Stimulated activated CD8-positive, alpha-beta memory T cell treated with anti-CD3 and anti-CD28 coated beads, Interleukin-2, amount 100 ng/mL, for 1 hour (primary cell): ENCODE measurements at places on chromosomes 1 and 21.

- no peak for DNase-seq
Observed at GRCh38 chr1:12581179-12581578, 36.8 kb downstream of the DHRS3 start.

- no peak for DNase-seq
Observed at GRCh38 chr21:18340387-18340942, 63.1 kb downstream of the TMPRSS15 start.

GRCh38 chr1:182237329-182237728, 154.3 kb downstream of the GLUL start:
- no peak for DNase-seq

- DNase-seq = no peak
Observed at GRCh38 chr1:152024223-152024622, 12.6 kb downstream of the S100A11 start.

GRCh38 chr1:230335861-230336522, 90.1 kb downstream of the PGBD5 start:
- no peak for DNase-seq

DNA sequence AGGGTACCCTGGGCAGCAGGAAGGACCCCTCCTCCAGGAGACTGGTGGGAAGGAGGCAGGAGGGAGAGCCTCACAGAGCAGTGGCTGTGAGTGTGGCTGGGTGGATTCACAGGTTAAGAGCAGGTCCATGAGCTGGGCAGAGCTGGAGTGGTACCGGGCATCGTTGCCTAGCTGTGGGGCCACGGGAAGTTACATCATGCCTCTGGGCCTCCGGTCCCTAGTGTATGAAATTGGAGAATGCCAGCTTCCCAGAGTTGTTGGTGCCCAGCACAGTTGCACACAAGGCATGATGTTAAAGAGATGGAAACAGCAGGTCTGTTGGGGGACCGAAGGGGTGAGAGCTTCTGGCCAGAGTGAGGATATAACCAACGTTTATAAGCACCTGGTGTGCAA, 18.5 kb downstream of the FOXO6 start:
- no peak for DNase-seq

GRCh38 chr1:21855257-21856096, 43.4 kb downstream of the LDLRAD2 start:
- no peak for DNase-seq

DNA sequence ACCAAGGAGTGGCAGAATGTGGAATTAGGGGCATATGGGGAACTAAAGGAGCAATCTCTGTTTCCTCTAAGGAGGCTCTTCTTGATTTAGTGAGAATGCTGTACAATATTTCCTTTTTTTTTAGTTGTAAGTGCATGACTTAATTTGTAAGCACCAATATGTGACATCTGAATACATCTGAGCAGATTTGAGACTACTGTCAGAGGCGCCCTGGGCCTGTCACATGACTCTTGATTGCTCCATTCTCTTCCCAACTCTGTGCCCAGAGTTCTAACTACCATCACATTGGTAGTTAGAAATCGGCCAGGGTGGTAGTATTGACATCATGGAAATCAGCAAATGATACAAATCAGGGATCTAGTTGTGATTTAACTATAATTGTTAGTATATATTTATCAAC, 110.1 kb upstream of the LMO4 start:
- DNase-seq = no peak

DNA sequence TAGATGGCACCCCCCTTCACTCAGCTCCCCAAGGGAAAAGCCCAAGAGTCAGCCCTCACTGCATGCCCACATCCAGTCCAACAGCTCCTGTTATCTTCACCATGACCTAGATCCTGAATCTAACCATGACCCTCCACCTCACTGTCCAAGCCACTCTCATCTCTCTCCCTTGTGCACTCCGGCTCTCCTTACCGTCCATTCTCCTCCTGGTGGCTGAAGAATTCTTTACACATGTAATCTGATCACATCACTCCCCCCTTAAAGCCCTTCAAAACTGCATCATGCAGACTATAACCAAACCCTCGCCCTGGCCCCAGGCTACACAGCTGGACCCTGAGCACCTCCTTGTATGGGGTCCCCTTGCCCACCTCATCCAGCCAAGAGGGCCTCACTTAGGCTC, 14.0 kb upstream of the PAQR7 start:
- no peak for DNase-seq

DNA sequence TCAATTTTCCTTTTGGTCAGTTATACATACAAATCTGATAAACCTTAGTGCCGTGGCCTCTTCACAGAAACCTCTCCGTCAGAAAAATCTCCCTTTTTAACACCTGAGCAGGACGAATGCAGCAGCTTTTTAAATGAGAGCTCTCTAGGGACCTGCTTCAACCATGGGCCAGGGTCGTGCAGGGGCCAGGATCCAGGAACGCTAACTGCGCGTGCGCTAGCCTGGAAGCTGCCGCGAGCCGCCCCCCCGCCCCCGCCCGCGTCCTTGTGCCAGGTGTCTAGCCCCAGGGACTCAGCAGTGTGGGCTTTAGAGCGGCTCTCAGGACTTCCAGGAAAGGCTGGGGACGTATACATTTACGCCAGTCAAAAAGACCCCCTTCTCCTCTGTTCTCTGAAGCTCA, 136.8 kb upstream of the FMN2 start:
- DNase-seq = no peak

GRCh38 chr1:6450943-6451373, 15.0 kb downstream of the TNFRSF25 start:
- DNase-seq = no peak

DNA sequence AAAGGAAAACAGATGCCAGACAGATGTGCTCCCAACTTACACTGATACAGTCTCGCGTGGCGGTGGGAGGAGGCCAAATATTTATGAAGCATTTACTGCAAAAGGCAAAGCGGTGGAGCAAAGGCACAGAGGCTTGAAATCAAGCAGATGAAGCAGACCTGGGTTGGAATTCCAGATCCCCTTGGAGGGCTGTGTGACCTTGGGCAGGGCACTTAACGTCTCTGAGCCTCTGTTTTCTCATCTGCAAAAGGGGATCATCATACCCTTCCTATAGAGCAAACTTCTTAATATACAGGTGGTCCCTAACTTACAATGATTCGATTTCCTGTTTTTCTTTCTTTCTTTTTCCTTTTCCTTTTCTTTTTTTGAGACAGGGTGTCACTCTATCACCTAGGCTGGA, 54.1 kb downstream of the IGSF21 start:
- DNase-seq = no peak

GRCh38 chr1:239761509-239761908, 330.2 kb upstream of the FMN2 start:
- DNase-seq = no peak

DNA sequence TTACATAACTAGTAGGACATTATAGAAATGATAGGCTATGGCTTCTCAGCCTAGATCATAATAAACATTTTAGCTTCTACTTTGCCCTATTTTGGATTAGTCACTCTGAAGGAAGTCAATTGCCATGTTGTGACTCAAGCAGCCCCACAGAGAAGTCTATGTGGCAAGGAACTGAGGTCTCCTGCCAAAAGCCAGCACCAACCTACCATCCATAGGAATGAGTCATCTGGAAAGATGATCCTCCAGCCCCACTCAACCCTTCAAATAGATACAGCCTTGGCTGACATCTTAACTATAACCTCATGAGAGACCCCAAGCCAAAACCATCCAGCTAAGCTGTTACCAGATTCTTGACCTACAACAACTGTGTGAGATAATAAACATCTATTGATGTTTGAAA, 76.3 kb upstream of the BEND5 start:
- DNase-seq = no peak

GRCh38 chr1:152191260-152191659, 32.2 kb upstream of the RPTN start:
- DNase-seq = no peak

DNA sequence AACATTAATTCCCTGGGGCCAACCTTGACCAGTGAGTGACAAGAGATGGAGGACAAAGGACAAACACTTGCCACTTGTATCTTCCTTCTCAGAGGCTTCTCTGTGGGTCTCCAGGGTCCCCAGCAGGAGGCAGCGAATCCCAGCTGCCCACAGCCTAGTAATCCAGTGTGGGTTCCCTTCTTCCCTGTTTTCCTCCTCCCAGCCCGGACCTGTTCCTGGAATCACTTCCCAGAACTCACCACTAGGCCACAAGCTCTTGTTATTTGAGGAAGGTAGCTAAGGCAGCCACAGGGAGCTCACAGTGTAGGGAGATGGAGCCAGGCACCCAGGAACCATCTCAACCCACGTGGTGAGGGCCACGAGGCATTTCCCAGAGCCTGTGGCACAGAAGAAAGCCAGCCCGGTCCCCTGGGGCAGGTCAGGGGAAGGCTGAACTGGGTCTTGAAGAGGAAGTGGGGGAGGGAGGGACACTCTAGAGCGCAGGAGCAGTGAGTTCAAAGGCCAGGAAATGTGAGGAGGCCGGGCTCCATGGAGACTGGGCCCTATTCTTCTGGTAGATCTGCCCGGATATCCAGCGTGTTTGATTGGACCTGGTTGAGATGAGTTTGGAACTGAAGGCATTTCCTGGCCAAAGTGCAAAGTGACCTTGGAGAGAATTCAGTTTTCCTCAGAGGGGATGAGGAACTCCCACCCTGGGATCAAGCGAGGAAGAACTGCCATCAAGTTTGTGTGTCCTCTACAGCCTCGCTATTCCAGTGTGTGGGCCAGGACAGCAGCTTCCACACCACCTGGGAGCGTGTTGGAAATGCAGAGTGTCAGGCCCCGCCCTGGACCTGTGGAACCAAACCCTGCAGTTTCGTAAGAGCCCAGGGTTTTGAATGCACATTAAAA, 20.3 kb upstream of the C2CD2 start:
- DNase-seq = no peak

GRCh38 chr1:195663549-195664280, 944.5 kb downstream of the KCNT2 start:
- no peak for DNase-seq

- DNase-seq = no peak
Observed at GRCh38 chr1:107309962-107310361, 169.1 kb downstream of the NTNG1 start.

DNA sequence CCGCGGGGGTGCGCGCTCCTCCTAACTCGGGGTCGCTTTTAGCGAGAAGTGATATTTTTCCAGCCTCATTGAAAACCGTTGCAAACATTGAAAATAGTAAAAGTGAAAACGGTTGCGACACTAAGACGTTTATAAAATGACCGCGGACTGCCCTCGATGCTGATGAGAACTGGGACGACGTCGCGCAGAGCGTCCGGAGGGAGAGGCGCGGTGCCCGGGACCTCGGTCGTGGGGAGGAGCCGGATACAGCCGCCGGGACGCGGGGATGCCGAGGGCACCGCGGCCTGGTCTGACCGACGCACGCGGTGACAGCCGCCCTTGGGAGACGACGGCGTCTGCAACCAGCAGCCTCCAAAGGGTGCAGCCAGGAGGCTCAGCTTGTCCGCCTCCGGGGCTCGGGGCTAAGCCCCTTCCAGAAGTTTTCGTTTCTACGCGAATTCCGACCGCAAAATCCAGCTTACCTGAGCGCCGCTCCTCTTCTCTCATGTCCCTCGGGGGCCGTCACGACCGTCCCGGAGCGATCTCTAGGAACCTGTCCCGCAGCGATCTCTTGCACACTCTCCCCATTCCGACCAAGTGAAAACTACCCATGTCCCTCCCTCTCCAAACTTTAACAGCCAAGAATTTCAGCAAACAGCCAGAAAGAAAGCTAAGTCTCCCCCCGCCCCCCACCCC, 144.4 kb upstream of the ETS2 start:
- no peak for DNase-seq

GRCh38 chr1:7224644-7225043, 439.4 kb downstream of the CAMTA1 start:
- DNase-seq = no peak

DNA sequence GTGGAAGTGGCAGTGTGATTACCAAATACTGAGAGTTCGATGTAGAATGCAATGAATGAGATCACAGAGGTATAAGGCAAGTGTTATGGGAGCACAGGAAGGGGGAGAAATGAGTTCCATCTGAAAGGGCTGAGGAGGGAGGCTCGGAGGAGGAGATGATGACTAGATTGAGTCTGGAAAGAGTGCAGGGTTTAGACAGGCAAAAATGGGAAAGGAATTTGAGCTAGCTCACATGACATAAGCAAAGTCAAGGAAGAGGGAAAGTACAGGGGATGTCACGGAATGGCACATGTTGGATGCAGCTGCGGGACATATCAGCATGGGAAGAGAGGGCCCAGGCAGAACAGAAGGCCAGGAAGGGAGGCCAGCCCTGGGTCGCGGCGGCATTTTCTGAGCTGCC, 132.7 kb downstream of the RUNX1 start:
- no peak for DNase-seq

DNA sequence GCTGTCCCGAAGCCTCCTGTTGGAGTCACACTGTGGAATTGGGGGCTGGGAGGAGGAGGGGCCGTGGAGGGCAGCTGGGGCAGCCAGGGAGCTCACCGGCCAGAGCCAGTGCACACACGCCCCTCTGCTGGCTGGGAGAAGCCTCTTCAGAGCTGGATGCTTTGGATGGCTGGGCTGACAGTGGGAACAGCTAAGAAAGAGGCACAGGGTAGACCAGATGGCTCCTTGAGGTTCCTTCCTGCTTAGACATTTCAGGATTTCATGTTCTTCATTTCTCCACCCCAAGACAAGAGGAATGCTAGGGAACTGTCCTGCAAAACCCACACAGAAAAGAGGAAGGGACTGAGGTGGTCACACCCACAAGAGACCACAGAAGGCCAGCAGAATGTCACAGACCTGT, 254.8 kb upstream of the VAMP3 start:
- no peak for DNase-seq

DNA sequence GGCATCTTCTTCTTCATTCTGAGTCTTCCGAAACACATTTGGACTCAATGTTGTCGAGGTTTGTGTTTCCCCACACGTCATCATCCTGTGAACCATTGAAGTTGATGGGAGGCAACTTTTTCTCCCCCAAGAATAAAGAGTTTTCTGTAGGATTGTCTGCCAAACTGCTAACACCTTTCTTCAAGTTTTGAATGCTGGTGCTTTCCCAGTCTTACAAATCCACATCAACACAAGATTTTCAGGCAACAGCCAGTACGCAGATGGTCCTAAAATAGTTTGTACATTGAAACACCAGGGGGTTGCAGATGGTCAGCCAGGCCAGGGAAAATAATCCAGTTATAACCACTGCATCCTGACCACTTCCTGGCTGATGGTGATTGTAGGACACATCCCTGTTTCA, 187.9 kb downstream of the DISC1 start:
- no peak for DNase-seq

DNA sequence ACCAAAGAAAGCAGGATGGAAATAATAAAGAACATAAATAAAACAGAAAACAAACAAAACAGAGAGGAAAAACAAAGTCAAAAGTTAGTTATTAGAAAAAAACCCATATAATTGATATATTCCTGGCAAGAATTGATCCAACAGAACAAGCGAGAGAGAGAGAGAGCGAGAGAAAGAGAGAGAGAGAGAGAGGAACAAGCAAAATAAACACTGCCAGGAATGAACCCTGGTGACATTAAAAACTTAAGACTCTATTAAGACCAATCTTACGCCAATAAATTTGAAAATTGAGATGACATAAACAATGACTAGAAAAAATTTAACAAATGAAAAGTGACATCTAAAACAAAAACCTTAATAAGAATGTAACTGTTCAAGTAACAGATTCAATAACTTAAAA, 64.1 kb downstream of the COP1 start:
- no peak for DNase-seq

GRCh38 chr1:40067851-40068250, 27.3 kb downstream of the CAP1 start:
- DNase-seq = no peak
